Activated B cell treated with CpG ODN at 0.5 μM for 24 hours (primary cell): ENCODE measurements at places on chromosomes 11 and 22. TPM values are rescaled to one million over a fixed set of nuclear protein-coding genes. Genes with fewer than 3 reads are reported as not detected.
A peak's percentile ranks its signal among the peaks of the same experiment; 100 is the strongest.

DNA sequence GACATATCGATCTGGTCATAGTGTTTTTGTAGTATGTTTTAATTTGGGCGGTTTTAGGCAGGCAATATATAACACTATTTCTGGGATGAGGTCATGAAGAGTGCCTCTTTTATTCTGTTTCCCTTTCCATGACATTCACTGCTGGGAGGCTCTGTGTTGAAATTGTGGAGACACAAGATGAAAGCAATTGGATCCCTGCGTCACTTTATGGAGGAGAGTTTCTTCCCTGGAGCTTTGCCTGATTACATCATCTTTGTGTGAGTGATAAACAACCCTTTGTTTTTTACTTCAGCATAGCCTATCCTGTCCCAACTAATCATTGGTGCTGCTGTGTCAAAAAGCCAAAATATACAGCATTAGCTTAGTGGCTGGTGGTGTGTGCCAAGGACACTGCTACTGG, 48.6 kb downstream of the PARVG start:
- no peaks in the 10 kb centered on the region for H3K4me1 ChIP-seq
- H3K27me3 ChIP-seq: peaks cover 27% of the 10 kb centered on the region
- no peak for DNase-seq

The GRAMD1B gene
- 12.4 and 15.0 TPM in 2 replicates for total RNA-seq

- H3K36me3 ChIP-seq: no peaks in the 10 kb centered on the region
- no peaks in the 10 kb centered on the region for H3K4me1 ChIP-seq
- H3K4me3 ChIP-seq: no peak overlapping the region
- H3K27ac ChIP-seq: no peak overlapping the region
- H3K27me3 ChIP-seq: no peaks in the 10 kb centered on the region
- no peak for DNase-seq
Observed at GRCh38 chr11:88604260-88604659, 266.7 kb upstream of the CTSC start.

The NPAS4 gene
- total RNA-seq: not detected in 2 replicates

DNA sequence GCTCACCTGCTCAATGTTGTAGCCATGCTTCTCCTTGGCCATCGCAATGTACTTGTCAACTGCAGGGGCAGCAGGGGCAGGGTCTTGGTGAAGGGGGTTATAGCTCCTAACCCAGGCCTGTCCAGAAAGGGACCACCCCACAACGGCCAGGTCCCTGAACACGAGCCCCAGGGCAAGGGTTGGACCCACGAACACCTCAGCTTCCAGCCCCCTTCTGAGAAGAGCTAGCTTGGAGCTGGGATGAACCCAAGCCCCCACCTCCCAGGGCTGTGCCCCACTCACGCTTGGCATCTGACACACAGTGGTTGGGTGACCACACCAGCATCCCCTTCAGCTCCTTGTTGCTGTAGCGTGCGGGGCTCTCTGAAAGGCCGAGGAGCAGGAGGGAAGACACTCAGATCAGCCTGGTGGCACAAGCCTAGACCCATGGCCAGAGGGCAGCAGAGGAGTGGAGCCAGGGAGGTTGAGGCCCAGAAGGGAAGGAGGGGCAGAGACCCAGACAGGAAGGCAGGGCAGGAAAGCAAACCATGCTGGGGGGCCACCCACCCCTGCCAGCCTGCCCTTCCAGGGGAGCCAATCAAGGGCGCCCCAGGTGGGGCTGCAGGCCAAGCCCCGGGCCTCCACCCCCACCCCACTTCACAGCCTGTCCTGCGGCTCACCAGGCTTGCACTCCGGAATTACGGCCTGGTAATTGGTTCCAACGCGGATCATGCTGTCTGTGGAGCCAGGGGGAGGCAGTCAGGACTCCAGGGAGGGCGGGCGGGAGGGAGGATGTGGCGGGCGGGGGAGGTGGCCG, 1.9 kb downstream of the RCOR2 start:
- H3K4me3 ChIP-seq: peak overlapping the region; percentile 24
- H3K27ac ChIP-seq: no peak overlapping the region
- peaks cover 5% of the 10 kb centered on the region for H3K36me3 ChIP-seq
- H3K4me1 ChIP-seq: peaks cover 18% of the 10 kb centered on the region

- H3K4me1 ChIP-seq: peaks cover 3% of the 10 kb centered on the region
- DNase-seq: no peak
- no peak overlapping the region for H3K4me3 ChIP-seq
- no peaks in the 10 kb centered on the region for H3K36me3 ChIP-seq
- no peak overlapping the region for H3K27ac ChIP-seq
Observed at GRCh38 chr11:86587264-86588193, 84.9 kb downstream of the ME3 start.

- H3K27me3 ChIP-seq: peaks cover 12% of the 10 kb centered on the region
- H3K27ac ChIP-seq: no peak overlapping the region
- H3K4me1 ChIP-seq: no peaks in the 10 kb centered on the region
- no peak overlapping the region for H3K4me3 ChIP-seq
Observed at GRCh38 chr11:119374632-119375336, 6.7 kb downstream of the USP2 start.

DNA sequence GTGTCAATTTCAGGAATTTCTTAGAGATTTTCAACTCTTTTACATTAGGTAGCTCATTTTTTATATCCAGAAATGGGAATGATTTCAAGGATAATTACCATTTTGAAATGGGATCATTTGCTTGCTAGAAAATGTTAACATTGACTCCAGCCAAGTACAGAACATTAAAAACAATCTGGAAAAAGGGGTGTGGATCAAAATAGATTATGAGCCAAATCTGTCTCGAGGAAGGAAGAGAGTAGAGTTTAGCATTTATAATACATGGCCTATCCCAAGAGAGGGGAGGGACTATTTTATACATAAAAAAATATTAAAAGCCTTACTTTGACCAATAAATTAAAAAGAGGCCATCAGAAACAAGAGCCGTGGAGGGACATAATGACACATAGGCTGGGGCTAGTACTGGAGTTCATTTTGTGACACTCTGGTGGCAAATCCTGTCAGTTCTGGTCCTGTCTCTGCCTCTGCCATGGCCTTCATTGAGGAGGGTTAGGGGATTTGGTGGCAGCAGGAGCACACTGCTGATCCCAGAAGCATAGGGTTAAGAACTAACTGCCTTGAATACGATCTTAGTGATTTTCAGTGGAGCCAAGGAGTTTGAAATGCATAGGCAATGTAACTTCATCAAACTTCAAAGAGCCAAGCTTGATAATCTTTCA, 20.4 kb downstream of the PPP6R3 start:
- H3K36me3 ChIP-seq: peaks cover 35% of the 10 kb centered on the region
- no peak overlapping the region for H3K4me3 ChIP-seq
- H3K27ac ChIP-seq: no peak overlapping the region
- no peaks in the 10 kb centered on the region for H3K27me3 ChIP-seq

- no peak overlapping the region for H3K4me3 ChIP-seq
- no peak for DNase-seq
- H3K36me3 ChIP-seq: no peaks in the 10 kb centered on the region
- no peaks in the 10 kb centered on the region for H3K4me1 ChIP-seq
- H3K27ac ChIP-seq: no peak overlapping the region
Observed at GRCh38 chr11:119894916-119895315, 165.9 kb upstream of the NECTIN1 start.

The SLC16A8 gene
- not detected in 2 replicates for total RNA-seq

The ROBO4 gene
- total RNA-seq: not detected in 2 replicates

GRCh38 chr11:60477035-60477445, 15.5 kb upstream of the MS4A12 start:
- peak overlapping the region; percentile 91 for H3K27ac ChIP-seq
- H3K4me3 ChIP-seq: peak overlapping the region; percentile 64

The C11orf87 gene
- total RNA-seq: not detected in 2 replicates

The TRIM34 gene
- total RNA-seq: 25.9 and 28.7 TPM in 2 replicates
